Muscle of leg (tissue), 16 donors: ENCODE measurements at places on chromosomes 5 and 9.

GRCh38 chr9:31519424-31519823, 865.0 kb upstream of the ACO1 start:
- no peak overlapping the region for H3K27ac ChIP-seq
- H3K36me3 ChIP-seq = no peaks in the 10 kb centered on the region
- no peak for DNase-seq
- H3K4me3 ChIP-seq = no peak overlapping the region

- H3K4me1 ChIP-seq = peaks cover 28% of the 10 kb centered on the region
- no peak overlapping the region for H3K27ac ChIP-seq
- H3K36me3 ChIP-seq = no peaks in the 10 kb centered on the region
- DNase-seq = peak; percentile 55
- no peak overlapping the region for H3K4me3 ChIP-seq
Observed at GRCh38 chr5:151016700-151017099, 3.7 kb upstream of the GPX3 start.

GRCh38 chr5:95424016-95424415, 32.9 kb downstream of the FAM81B start:
- H3K27ac ChIP-seq = no peak overlapping the region
- H3K27me3 ChIP-seq = no peaks in the 10 kb centered on the region
- H3K36me3 ChIP-seq = no peaks in the 10 kb centered on the region
- no peaks in the 10 kb centered on the region for H3K4me1 ChIP-seq
- no peak for DNase-seq

- no peak overlapping the region for H3K27ac ChIP-seq
- no peak overlapping the region for H3K4me3 ChIP-seq
Observed at GRCh38 chr5:82100303-82101077, 128.7 kb downstream of the ATG10 start.

DNA sequence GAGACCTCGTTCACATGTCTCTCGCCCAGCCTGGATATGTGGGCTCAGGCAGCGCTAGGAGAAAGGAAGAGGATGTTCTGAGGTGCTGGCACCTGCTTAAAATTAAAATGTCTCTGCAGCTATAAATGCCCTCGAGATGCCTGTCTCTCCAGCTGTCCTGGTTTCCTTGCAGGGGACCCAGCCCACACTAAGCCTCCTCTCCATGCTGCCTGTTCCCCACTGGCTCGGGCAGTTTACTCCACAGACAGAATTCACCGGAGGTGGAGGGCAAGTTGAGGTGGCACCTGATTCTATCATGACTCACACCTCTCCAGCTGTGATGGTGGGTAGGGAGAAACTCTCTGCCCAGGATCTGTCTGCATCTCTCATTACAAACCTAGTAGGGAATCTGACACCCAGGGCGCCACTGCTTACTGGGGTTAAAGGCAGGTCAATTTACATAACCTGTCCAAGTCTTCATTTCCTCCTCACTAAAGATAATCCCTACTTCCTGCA, 420.9 kb downstream of the SPOCK1 start:
- no peak overlapping the region for H3K4me3 ChIP-seq
- no peak for DNase-seq
- H3K27me3 ChIP-seq = no peaks in the 10 kb centered on the region
- no peaks in the 10 kb centered on the region for H3K36me3 ChIP-seq
- H3K4me1 ChIP-seq = no peaks in the 10 kb centered on the region

DNA sequence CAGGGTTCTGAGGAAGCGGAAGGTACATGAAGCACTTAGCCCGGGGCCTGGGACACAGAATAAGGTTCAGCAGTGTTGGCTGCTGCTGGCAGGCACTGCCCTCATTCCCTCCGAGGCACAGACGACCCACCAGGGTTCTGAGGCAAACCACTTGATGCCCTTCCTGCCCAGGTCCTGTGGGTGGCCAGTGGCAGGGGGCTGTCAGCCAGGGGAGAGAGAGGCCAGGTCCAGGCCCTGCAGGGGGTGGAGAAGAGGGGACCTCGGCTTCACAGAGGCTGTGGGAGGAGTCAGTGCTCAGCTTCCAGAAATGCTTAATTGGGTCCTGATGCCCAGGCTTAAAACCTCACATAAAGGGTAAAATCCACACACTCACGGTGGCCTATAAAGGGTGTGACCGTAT, 4.4 kb upstream of the ZDHHC12 start:
- DNase-seq = no peak
- H3K4me1 ChIP-seq = peaks cover 14% of the 10 kb centered on the region
- no peaks in the 10 kb centered on the region for H3K27me3 ChIP-seq
- no peak overlapping the region for H3K4me3 ChIP-seq
- peaks cover 29% of the 10 kb centered on the region for H3K36me3 ChIP-seq

- H3K36me3 ChIP-seq = no peaks in the 10 kb centered on the region
- peaks cover 2% of the 10 kb centered on the region for H3K27me3 ChIP-seq
- no peak for DNase-seq
- no peak overlapping the region for H3K4me3 ChIP-seq
- H3K27ac ChIP-seq = no peak overlapping the region
Observed at GRCh38 chr5:79120221-79120620, 8.6 kb downstream of the BHMT start.

GRCh38 chr5:152811988-152812387, 406.9 kb upstream of the NMUR2 start:
- no peaks in the 10 kb centered on the region for H3K27me3 ChIP-seq
- no peak overlapping the region for H3K4me3 ChIP-seq
- H3K36me3 ChIP-seq = no peaks in the 10 kb centered on the region
- no peaks in the 10 kb centered on the region for H3K4me1 ChIP-seq
- DNase-seq = no peak

GRCh38 chr5:60578315-60578714, 121.7 kb downstream of the DEPDC1B start:
- H3K27me3 ChIP-seq = no peaks in the 10 kb centered on the region
- H3K4me3 ChIP-seq = no peak overlapping the region
- no peak for DNase-seq
- H3K27ac ChIP-seq = no peak overlapping the region
- no peaks in the 10 kb centered on the region for H3K4me1 ChIP-seq

- DNase-seq = peak; percentile 87
- H3K36me3 ChIP-seq = peaks cover 11% of the 10 kb centered on the region
- peak overlapping the region; percentile 69 for H3K27ac ChIP-seq
- peaks cover 45% of the 10 kb centered on the region for H3K4me1 ChIP-seq
- no peaks in the 10 kb centered on the region for H3K27me3 ChIP-seq
Observed at GRCh38 chr9:127862075-127863011, 7.9 kb upstream of the ENG start.

DNA sequence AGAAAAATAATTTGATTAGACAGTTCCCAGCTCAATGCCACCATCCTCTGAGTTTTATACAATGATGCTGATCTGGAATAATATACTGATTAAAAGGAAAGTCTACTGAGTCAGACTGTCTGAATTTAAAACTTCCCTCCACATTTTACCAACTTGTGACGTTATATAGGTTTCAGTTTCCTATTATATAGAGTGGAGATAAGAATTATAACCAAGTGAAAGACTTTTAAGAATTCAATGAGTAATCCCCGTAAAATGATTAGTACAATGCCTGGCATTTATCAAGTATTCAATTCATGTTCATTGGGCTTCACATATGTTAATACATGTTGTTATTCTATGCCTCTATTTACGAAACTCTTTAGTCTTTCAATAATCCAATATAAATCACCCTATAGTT, 166.0 kb downstream of the CDH9 start:
- H3K27me3 ChIP-seq = no peaks in the 10 kb centered on the region
- no peak overlapping the region for H3K27ac ChIP-seq
- no peak overlapping the region for H3K4me3 ChIP-seq
- H3K4me1 ChIP-seq = no peaks in the 10 kb centered on the region
- DNase-seq = no peak

- H3K4me3 ChIP-seq = no peak overlapping the region
- no peak overlapping the region for H3K27ac ChIP-seq
- no peak for DNase-seq
- H3K27me3 ChIP-seq = no peaks in the 10 kb centered on the region
- no peaks in the 10 kb centered on the region for H3K36me3 ChIP-seq
Observed at GRCh38 chr9:20579524-20580314, 42.6 kb downstream of the MLLT3 start.

DNA sequence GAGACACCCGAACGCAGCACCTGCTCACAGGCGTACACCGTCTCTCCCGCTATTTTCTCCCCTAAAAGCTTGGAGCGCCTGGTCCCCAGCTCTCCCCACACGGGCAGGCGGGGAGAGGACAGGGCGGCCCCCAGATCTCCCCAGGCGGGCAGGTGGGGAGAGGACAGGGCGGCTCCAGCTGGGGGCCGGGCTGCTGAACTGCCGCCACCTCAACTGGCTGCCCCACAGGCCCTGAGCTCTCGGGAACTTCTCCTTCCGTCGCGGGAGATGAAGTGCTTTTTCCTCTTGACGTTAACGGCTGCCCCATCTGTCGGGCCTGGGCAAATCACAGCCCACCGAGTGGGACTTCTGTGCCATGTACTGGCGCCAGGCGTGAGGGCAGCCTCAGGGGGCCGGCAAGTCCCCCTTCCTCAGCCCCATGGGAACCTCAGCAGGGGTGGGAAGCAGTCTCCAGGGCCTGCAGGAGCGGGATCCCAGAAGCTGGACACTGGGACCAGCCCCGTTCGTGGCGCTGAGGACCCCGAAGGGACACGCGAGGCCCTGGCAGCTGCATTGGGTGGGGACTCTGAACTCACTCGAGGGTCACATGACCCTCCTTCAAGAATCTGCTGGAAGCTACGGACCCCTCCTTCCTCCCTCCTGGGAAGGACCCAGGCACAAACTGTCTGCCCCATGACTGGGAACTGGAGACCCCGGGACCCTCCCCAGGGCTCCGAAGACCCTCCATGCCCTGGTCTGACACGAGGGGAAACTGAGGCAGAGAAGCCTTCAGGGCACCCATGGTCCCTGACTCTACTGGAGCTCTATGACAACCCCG, 5.7 kb upstream of the EGFL7 start:
- DNase-seq = peak; percentile 45
- no peaks in the 10 kb centered on the region for H3K36me3 ChIP-seq
- peaks cover 28% of the 10 kb centered on the region for H3K27me3 ChIP-seq
- H3K4me3 ChIP-seq = no peak overlapping the region
- H3K4me1 ChIP-seq = peaks cover 33% of the 10 kb centered on the region
- H3K27ac ChIP-seq = peak overlapping the region; percentile 92

- no peak overlapping the region for H3K27ac ChIP-seq
- peaks cover 36% of the 10 kb centered on the region for H3K36me3 ChIP-seq
- H3K4me1 ChIP-seq = no peaks in the 10 kb centered on the region
Observed at GRCh38 chr5:149846021-149846420, 98.6 kb downstream of the PDE6A start.

GRCh38 chr9:121711281-121711680, 59.8 kb downstream of the DAB2IP start:
- H3K27ac ChIP-seq = no peak overlapping the region
- H3K4me1 ChIP-seq = peaks cover 50% of the 10 kb centered on the region
- H3K36me3 ChIP-seq = peaks cover 27% of the 10 kb centered on the region
- DNase-seq = no peak
- no peak overlapping the region for H3K4me3 ChIP-seq
- no peaks in the 10 kb centered on the region for H3K27me3 ChIP-seq

GRCh38 chr5:149206524-149207141, 65.0 kb upstream of the AFAP1L1 start:
- no peak overlapping the region for H3K4me3 ChIP-seq
- H3K27ac ChIP-seq = peak overlapping the region; percentile 52
- peak; percentile 32 for DNase-seq
- H3K36me3 ChIP-seq = peaks cover 25% of the 10 kb centered on the region
- no peaks in the 10 kb centered on the region for H3K27me3 ChIP-seq

- DNase-seq = no peak
- H3K36me3 ChIP-seq = no peaks in the 10 kb centered on the region
- peaks cover 31% of the 10 kb centered on the region for H3K27me3 ChIP-seq
Observed at GRCh38 chr9:38417003-38417945, 7.0 kb downstream of the IGFBPL1 start.

DNA sequence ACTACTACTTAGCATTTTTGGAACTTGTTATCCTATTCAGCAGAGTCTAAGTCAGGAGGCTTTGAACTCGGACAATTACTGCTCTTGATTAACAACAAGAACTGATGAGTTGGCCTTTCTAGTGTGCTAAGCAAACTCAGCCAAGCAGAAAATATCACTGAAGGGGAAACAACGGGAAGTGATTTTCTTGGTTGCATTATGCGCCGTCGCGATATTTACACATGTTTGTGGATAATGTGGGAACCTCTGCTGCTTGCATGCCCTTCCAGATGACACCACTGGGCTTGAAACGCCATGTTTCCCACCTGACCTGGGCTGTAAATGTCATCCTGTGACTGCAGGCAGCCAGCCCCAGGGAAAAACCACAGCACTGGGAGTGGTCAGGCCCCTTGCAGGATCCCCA, 205.5 kb downstream of the PAX5 start:
- H3K36me3 ChIP-seq = no peaks in the 10 kb centered on the region
- peaks cover 4% of the 10 kb centered on the region for H3K27me3 ChIP-seq
- H3K4me3 ChIP-seq = no peak overlapping the region
- no peaks in the 10 kb centered on the region for H3K4me1 ChIP-seq
- no peak for DNase-seq

GRCh38 chr5:172458976-172459782, 4.9 kb upstream of the SH3PXD2B start:
- no peak overlapping the region for H3K27ac ChIP-seq
- no peaks in the 10 kb centered on the region for H3K36me3 ChIP-seq
- no peaks in the 10 kb centered on the region for H3K27me3 ChIP-seq
- no peak overlapping the region for H3K4me3 ChIP-seq
- DNase-seq = no peak
- peaks cover 26% of the 10 kb centered on the region for H3K4me1 ChIP-seq

DNA sequence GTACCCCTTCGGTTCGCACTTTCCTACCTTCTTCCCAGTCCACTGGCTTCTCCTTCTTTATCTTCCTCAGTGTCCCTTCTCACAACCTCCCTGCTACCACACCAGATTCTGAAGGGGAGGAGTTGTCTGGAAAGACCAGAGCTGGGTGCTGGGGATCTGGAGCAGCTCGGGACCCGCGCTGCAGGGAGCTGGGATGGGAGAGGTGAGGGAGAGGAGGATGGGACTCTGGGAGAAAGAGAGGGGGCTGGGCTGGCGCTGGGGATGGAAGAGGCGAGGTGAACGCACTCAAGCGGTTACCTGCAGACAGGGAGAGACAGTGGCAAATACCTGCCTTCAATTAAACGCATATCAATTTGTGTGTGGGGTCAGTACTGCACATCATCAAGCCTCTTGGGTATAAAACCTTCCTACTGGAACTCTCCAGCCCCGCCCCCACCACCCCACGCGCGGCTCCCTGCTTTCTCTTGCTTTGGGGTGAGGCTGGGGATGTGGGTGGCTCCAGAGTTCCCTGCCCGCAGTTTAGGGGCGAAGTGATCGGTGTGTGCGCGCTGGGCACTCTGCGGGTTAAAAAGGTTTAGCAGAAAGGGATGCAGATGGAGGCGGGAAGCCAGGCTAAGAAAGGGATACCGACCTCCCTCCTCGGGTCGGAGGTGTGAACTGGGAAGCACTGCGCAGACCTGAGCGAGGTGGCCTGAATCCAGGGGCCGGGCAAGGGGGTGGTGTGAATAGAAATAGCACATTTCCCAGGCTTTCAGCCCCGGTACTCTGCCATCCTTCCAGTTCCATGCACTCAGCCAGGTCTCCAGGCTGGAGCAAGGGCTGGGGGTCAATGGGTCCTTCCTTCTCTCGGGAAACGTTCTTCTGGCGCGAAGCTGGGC, 977 bp upstream of the PAM start:
- H3K36me3 ChIP-seq = no peaks in the 10 kb centered on the region
- peaks cover 10% of the 10 kb centered on the region for H3K27me3 ChIP-seq
- H3K4me1 ChIP-seq = peaks cover 13% of the 10 kb centered on the region
- peak overlapping the region; percentile 76 for H3K4me3 ChIP-seq
- H3K27ac ChIP-seq = peak overlapping the region; percentile 35

GRCh38 chr9:135009794-135010585, 77.5 kb upstream of the OLFM1 start:
- H3K36me3 ChIP-seq = no peaks in the 10 kb centered on the region
- DNase-seq = no peak
- no peaks in the 10 kb centered on the region for H3K4me1 ChIP-seq

- H3K27ac ChIP-seq = no peak overlapping the region
- no peak overlapping the region for H3K4me3 ChIP-seq
- H3K4me1 ChIP-seq = peaks cover 50% of the 10 kb centered on the region
- no peaks in the 10 kb centered on the region for H3K27me3 ChIP-seq
- peaks cover 96% of the 10 kb centered on the region for H3K36me3 ChIP-seq
Observed at GRCh38 chr9:134776080-134776796, 104.4 kb upstream of the FCN2 start.
